ENCODE measurements at places on chromosomes 3 and 15.
A peak's percentile ranks its signal among the peaks of the same experiment; 100 is the strongest.

DNA sequence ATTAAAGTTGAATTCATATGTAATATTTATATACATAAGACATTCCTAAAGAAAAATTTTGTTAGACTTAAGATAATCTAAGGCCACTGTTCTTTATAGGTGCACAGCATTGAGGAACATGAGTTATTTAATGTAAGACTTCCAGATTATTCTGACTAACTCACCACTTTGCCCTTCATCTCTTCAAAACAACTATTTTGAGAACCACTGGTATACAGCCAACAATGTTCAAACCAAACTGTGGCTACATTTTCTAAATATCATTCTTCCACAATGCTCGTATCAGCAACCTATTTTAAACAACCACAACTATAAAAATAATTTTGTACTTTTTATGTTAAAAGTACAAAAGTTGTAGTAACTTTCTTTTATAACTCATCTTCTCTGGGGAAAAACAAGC is 199.8 kb upstream of the ALCAM start:
- peak; percentile 39 for DNase-seq

GRCh38 chr15:82647835-82648256 is 683 bp upstream of the CPEB1 start:
- DNase-seq = no peak

DNA sequence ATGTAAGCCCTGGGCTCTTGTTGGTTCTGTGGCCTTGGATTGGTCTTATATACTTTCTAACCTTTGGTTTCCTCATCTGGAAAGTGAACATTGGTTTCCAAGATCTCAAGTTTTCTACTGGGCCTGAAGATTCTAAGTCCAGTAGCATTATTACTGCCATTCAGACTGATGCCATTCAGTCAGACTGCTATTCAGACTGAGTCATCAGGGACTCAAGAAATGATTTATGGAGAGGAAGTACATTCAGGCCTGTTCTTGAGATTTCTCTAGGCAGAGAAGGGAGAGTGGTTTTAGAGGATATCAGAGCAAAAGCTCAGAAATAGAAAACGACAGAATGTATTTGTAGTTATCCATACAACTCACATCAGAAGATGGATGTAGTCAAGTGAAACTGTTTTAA is 557.2 kb downstream of the NR2F2 start:
- peak; percentile 18 for DNase-seq

DNA sequence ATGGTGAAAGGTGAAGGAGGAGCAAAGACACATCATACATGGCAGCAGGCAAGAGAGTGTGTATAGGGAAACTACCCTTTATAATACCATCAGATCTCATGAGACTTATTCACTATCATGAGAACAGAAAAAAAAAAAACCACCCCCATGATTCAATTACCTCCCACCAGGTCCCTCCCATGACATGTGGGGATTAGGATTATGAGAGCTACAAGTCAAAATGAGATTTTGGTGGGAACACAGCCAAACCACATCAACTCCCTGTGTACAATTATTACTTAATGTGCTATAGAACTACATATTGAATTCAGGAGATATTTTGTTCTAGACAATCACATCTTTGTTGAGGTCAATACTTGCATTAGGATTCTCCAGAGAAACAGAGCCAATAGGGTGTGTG is 313.4 kb downstream of the CNTN6 start:
- no peak for DNase-seq

- no peak for DNase-seq
Measured at GRCh38 chr3:134013280-134013679, 16.4 kb downstream of the SLCO2A1 start.

DNA sequence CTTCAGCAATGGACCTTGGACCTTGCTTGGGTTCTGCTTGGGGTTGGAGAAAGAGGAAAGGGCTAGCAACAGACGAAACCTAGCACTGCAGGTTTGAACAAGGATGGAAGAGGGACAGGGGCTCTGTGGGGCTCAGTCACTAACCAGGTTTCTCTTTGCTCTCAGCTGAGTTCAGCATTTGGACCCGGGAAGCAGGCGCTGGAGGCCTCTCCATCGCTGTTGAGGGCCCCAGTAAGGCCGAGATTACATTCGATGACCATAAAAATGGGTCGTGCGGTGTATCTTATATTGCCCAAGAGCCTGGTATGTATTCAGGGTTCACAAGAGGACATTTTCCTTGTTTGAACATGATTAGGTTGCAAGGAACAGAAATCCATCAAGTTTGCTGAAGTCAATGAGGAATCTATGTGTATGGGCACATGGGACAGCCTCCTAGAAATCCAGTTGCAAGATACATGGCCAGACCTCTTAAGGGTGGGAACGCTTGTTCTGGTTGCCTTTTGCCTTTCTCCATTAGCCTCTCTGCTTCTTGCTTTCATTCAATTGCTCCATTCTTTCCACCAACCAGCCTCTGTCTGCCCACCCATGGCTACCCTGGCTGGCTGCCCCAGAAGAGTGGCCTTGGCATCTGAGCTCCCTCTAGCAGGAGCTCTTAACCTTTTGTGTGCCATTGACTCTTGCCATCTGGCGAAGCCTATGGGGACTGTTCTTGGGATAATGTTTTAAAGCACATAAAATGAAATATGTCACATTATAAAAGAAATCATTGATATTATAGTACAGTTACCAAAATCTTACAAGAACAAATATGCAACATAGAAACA is 55.9 kb downstream of the DNASE1L3 start:
- DNase-seq = no peak

DNA sequence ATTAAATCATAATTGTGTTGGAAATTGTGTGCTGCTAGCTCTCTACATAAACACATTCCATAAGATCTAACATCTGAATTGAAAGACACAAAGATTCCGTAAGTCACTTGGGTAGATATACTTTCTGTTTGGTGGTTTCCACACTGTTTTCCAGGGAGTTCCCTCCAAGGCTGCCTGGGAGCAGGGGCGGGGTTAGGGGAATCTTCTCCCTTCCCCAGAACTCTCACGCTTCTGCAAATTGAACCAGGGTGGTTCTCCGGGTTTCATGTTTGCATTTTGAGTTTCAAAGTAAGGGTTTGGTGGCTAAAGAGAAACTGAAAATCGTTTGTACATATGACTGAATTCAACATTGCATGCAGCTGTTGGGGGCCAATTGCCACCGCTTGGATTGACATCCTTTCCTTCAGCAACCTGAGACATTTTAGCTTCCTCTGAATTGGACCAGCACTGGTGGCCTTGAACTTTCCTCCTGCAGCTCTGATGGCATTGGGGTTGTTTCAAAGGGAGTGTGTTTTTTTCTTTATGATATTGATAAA is 192.7 kb upstream of the FEZF2 start:
- DNase-seq = no peak

GRCh38 chr3:73521734-73522336 is 102.9 kb downstream of the PDZRN3 start:
- no peak for DNase-seq

GRCh38 chr3:164018500-164018899 is 1059.8 kb downstream of the SI start:
- no peak for DNase-seq

DNA sequence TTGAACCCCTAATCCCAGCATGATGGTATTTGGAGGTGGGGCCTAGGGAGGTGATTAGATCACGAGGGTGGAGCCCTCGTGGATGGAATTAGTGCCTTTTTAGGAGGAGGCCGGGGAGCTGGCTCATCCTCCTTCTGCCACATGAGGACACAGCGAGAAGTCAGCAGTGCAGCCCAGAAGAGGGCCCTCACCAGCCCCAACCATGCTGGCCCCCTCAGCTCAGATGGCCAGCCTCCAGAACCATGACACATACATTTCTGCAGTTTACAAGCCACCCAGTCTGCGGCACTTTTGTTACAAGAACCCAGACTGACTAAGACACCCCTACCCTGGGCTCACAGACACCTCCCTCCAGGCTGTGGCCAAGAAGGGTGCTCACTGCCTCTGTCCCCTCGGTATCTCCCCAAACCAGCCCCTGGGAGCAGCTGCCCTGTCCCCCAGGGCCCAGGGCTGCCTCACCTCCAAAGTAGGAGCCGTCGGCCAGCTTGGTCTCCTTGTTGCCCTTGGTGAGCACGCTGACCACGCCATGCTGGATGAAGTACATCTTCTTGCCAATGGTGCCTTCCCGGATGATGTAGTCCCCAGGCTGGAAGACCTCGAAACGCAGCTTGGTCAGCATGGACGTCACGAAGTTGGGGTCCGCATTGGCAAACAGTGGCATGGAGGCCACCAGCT is 44.1 kb downstream of the HCN4 start:
- DNase-seq = no peak

GRCh38 chr3:72903004-72903403 is 15.2 kb downstream of the GXYLT2 start:
- no peak for DNase-seq

GRCh38 chr3:52313774-52314188 is 2.3 kb upstream of the DNAH1 start:
- DNase-seq = peak; percentile 28

- no peak for DNase-seq
Measured at GRCh38 chr15:52057996-52058395, 39.0 kb downstream of the MAPK6 start.

DNA sequence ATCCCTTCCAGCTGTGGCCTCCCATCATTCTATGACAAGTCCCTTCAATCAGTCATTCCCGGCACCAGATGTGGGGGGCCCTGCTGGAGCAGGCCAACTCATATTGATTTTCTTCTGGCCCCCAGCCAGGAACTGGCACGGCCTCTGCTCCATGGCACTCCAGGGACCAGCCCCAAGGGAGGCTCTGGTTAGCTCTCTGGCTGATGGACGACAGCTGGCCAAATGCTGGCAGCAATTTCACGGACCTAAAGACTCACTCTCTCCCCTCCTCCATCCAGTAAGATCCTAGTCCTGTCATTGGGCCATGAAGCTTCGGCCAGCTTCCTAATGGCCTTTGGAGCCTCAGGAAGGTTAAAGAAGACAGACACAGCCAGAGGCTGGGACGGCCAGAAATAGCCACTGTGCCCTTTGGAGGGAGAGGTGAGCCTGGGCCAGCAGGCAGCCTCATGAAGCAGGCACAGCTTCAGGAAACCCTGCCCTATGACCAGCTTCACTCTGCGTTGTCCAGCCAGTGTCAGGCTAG is 131.0 kb downstream of the MEX3B start:
- no peak for DNase-seq

- DNase-seq = no peak
Measured at GRCh38 chr3:118946449-118946848, 88.2 kb downstream of the IGSF11 start.

- DNase-seq = no peak
Measured at GRCh38 chr15:37698679-37699078, 235.8 kb upstream of the TMCO5A start.

DNA sequence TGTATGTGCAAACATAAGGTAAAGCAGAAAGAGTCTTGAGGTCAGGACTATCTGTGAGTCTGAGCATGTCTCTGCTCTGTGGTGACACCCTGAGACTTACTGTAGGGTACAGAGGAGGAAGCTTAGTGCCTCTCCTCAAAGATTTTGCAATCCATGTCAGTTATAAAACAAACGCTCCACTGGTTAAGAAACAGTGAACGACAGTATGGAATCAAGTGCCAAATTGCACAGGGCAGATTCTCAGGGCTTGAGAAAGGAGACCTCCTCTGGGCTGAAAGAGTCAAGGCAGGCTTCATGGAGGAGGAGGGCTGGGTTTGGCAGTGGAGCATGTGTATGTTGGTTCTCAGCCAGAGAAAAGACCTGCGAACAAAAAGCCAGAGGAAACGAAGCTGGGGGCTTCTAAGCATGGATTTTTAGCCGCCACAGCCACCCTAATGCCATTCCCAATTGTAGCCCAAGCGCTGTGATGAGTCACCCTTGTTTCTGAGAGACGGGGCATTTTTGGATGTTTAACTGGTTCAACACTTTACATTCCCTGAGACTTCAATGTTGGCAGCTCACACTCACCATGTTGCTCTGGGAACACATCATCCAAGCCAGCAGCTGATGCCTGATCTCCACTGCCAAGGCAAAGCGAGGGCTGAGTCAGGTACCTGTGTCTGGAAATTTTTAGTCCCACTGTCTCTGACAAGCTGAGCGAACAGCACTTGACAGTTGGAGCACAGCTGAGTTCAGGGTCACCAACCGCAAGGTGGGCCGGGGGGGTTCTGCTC is 3.4 kb upstream of the DGKG start:
- DNase-seq = peak; percentile 70

DNA sequence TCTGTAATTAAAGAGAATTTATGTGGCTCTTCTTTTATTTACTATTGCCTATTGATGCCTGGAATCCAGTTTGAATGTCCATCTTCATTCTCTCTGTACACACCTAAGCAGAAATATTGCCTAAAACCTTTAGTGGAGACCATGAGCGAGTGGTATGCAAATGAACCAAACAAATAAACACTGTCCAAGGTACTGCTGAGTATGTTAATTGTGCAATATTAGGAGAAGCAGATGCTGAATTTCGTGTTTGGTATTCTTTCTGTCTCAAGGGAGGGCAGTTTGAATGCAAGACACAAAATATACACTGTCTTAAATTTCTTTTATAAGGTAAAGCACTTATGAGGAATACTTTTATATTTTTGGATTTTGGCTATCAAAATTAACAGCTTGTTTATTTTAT is 440.9 kb downstream of the RBMS3 start:
- DNase-seq = no peak

- peak; percentile 40 for DNase-seq
Measured at GRCh38 chr3:33437556-33438283, 2.5 kb downstream of the UBP1 start.

- no peak for DNase-seq
Measured at GRCh38 chr3:148796799-148797198, 30.8 kb upstream of the CPB1 start.

DNA sequence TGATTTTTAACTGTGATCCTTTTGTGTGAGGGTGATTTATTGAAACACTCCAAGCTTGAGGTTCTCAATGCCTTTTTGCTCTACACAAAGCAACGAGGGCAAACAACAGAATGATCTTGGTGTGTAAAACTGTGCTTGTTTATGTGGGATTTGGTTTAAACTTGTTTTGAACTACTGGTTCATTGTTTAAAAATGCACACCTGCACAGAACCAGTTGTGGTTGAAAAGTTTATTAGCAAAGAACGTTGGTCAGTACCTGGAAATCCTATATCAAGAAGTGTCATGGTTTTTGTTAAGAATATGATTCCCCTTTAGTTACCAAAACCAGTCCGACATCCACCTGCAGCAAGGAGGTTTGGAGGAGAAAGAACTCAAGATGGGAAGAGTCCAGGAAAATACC is 239.4 kb downstream of the WNT5A start:
- DNase-seq = no peak

DNA sequence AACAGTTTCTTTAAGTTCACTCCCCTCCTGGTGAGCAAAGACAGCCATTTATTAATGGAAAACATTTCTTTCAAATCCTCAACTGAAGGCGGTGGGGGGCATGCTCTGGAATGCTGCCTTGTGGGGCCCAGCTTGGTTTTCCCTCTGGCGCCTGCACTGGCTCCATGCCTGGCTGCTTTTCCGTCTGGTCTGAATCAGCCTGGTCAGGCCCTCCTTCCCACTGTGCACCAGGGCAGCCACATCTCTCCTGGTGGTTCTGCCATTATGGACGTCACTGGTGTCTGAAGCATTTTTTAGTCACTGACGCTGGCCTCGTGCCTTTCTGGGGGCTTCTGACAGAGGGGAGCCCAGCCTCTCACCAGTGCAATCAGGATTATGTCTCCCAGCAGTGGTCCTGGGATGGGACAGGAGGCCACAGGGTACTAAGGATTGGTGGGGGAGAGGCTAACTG is 57.6 kb upstream of the APEH start:
- DNase-seq = peak; percentile 43

- DNase-seq = no peak
Measured at GRCh38 chr15:60697750-60698149, 218.8 kb upstream of the ICE2 start.

GRCh38 chr3:47813551-47814177 is 10.7 kb downstream of the DHX30 start:
- DNase-seq = no peak

GRCh38 chr3:50542177-50543034 is 25.1 kb downstream of the C3orf18 start:
- peak; percentile 23 for DNase-seq
